Activated gamma-delta T cell treated with anti-CD3 and anti-CD28 coated beads, Interleukin-2, amount 50 U/mL, for 16 hours (primary cell): ENCODE measurements at places on chromosomes 7 and 10.

GRCh38 chr10:100939763-100940344 is 27.1 kb downstream of the SLF2 start:
- DNase-seq = no peak

GRCh38 chr10:44020322-44021111 is 364.4 kb downstream of the CXCL12 start:
- DNase-seq = no peak

DNA sequence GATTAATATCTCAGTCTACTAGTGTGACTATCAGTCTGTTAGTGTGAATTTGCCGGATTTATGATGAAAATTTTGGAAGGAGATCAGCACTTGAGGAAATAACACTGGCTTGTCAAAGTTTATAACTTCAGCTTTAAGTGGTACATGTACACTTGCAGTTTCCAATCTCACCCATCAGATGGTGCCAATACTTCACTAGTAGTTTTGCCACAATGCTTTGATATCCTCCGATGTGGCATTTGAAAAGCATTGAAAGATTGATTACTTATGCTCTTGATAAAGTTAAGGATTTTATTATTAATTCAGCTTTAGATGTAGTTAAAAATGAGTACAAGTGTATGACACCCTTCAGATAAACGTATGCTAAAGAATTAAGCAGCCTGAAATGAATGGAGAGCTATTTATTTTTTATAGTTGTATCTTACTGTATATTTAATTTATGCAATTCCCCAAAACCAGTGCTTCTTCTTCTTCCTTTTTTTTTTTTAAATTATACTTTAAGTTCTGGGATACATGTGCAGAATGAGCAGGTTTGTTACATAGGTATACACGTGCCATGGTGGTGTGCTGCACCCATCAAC is 98.2 kb downstream of the ANLN start:
- DNase-seq = no peak

DNA sequence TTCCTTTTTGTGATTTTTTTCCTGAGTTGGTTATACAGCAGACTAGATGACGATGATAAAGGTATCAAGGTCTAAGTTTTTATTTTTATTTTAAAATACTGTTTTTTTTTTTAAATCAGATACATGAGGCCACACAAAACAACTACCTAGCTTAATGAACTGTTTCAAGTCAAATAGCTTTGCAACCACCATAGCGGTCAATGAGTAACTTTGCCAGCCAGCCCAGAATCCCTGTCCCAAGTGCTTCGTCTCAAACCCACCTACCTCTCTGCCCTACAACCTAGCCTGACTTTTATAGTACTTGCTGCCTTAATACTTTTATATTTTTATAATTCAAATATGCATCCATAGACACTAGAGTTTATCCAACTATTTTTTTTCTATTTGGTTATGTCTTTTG is 676.5 kb downstream of the NRG3 start:
- DNase-seq = no peak

DNA sequence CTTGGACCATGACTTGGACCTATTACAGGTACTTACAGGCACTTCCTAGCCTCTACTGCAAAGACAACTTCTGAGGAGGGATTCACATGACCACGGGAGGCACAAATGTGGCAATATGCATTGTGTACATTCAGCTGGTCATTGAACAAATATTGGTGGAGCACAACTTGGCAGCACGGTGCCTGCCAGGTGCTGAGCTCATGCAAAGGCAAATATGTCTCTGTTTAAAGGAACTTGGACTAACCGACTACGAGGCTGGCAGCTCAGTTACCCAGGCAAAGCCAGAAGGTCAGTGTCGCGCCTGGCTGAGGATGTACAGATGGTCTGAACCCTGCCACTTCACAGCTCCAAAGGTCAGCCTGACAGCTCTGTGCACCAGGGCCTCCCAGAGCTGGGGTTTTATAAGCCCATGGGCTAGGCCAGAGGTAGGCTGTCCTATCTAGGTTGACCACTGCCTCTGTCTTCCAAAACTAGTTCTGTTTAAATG is 6.1 kb downstream of the DENND11 start:
- DNase-seq = no peak

DNA sequence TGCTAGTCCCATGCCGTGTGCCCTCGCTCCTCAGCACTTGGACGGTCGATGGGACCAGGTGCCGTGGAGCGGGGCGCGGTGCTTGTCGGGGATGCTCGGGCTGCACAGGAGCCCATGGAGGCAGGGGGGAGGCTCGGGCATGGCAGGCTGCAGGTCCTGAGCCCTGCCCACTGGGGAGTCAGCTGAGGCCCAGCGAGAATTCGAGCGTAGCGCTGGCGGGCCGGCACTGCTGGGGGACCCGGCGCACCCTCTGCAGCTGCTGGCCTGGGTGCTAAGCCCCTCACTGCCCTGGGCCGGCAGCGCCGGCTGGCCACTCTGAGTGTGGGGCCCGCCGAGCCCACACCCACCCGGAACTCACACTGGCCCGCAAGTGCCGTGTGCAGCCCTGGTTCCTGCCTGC is 44.7 kb downstream of the ST7 start:
- no peak for DNase-seq

GRCh38 chr7:77208416-77208815 is 8.8 kb upstream of the FGL2 start:
- no peak for DNase-seq

- no peak for DNase-seq
Observed at GRCh38 chr7:108808549-108809266, 239.0 kb downstream of the DNAJB9 start.

GRCh38 chr7:22488643-22489462 is 11.1 kb downstream of the STEAP1B start:
- peak; percentile 38 for DNase-seq

DNA sequence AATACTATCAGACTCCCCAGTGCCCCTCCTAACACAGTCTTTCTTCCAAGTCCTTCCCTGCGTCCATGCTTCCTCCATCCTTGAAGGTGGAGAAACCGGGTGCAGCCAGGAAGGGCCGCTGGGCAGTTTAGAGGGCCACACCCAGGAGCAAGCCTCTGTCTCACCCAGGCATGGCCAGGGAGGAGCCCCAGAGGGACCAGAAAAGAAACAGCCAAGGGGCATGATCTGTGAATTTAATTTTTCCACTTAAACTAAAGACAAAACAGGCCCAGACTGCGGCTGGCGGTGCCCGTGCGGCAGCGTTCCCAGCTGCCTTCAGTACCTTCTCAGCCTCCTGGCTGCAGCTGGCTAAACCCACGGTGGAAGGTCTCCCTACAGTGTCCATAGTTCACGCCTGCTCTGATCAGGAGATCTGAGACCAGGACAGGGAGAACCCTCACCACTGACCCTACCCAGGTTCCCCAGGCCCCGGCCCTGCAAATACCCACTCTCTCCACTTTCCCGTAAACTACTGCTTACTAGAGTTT is 12.9 kb downstream of the UNCX start:
- DNase-seq = no peak

DNA sequence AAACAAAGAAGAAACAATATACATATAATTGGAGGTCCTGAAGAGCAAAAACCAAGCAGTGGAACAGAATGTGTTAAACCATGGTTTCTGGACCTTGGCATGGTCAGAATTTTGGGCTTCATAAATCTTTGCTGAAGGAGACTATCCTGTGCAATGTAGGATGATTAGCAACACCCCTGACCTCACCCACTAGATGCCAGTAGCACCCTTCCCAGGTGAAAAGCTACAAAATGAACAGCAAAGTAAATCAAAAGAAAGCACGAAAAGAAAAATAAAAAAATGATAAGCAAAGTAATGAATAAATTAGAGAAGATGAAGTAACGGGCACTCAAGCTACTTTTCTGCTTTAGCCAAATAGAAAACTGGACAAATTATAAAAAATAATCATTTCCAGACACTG is 19.2 kb upstream of the ZPBP start:
- DNase-seq = no peak

DNA sequence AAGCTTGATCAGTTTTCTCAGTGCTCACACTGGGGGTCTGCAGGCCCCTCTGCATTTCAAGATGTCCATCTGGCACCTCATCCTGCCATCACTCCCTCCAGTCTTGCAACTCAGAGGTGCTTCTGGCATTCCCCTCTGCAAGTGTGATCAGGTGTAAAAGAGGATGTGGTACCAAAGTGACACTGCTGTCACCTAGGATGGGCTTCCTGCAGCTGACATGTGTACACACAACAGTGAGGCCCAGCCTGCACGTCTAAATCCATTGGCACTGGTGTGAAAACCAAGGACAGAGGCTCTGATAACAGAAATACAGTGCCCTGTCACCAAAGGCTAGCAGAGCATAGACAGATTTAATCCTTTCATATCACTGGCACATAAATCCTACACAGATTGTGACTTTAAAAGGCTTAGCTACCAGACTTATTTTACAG is 162.5 kb upstream of the CELF2 start:
- no peak for DNase-seq

- DNase-seq = no peak
Observed at GRCh38 chr7:110621289-110621688, 469.6 kb upstream of the LRRN3 start.

DNA sequence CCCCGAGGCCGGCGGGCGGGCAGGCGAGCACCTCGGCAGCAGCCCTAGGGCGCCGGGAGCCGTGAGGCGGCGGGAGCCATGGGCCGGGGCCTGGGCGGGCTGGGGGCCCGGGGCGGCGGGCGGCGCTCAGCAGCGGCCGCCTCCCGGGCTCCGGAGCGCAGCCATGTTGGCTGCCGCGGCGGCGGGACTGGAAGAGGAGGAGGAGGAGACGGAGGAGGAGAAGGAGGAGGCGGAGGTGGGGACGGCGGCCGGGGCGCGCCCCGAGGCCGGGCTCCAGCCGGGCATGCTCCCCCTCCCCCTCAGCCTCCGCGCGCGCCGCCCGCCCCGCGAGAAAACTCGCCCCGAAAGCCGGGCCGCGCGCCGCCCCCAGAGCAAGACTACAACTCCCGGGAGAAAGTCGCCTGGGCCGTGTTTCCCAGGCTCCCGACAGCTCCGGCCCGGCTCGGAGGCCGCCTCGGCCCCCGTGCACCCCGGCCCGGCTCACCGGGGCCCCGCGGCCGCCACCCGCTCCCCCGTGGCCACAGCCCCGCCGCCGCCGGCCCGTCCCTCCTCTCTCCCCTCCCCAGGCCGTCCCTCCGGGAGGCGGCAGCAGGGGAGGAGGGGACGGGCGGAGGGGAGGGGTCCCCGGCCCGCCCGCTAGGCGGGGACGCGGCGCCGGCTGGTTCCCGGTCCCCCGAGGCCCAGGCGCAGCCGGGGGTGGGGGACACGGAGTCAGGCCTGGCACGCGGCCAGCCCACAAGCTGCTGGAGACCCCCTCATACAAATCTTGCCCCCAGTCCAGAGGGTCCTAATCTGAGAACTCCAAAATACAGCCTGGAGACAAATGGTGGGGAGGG is at the start of gene DLG5:
TSS of gene DLG5 (minus strand) at position 190 of the 836 bp plus-strand sequence. CDS start 235 bp downstream, outside the sequence.
- DNase-seq = no peak

DNA sequence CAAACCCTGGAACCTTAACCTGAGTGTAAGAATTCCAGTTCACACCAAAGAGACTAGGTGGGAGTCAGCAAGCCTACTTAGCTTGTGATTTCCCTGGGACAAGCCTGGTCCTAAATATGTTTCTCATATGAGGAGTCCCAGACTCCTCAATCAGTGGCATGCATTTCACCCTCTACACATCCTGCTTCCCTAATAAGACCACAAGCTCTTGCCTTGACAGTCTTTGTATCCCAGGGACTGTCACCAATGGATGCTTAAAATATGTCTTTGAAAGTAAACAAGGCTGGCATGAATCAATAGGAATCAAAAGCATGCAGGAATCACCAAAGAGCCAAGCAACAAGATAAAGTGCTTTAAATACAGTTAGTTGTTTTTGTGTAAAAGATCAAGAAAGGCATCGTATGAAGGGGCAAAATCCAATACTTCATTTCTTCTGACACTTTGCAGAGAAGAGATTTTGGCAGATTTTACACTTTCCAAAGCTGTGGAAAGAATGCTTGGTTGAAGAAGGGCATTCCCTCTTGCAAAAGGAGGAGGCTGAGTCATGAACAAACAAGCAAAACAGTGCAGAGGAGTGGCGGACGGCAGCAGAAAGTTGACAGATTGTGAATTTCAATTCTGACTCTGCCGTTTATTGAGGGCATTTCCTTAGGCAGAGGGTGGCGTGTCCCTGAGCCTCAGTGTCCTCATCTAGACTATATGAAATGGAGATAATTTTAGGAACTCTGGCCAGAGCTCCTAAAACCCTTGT is 8.5 kb upstream of the NFE2L3 start:
- no peak for DNase-seq

DNA sequence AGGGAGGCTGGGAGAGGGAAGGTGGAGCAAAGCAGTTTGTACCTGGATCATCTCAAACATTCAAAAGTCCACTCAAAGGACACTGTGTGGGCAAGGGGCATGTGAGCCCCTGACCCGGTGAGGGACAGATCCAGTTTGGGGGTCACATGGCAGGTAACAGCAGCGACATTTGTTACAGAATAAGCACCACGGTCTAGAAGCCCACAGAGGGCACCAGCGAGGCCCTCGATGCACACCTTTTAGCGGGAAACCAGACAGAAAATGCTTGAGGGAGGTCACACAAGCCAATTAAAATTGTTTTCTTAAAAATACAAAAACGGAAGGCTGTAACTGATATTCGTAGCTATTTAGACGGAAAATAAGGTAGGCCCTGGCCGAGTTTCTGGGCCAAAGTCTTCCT is 144.4 kb downstream of the ZMYND11 start:
- no peak for DNase-seq

GRCh38 chr7:22176791-22177412 is 180.1 kb downstream of the RAPGEF5 start:
- DNase-seq = no peak

- DNase-seq = no peak
Observed at GRCh38 chr10:21090609-21091082, 193.5 kb upstream of the NEBL start.

- no peak for DNase-seq
Observed at GRCh38 chr7:132906193-132906835, 175.6 kb downstream of the CHCHD3 start.

- DNase-seq = no peak
Observed at GRCh38 chr7:630111-630511, 96.4 kb upstream of the DNAAF5 start.

- DNase-seq = no peak
Observed at GRCh38 chr10:78757344-78757925, 311.3 kb upstream of the ZMIZ1 start.

GRCh38 chr10:3074145-3074665 is 6.9 kb downstream of the PFKP start:
- DNase-seq = no peak

DNA sequence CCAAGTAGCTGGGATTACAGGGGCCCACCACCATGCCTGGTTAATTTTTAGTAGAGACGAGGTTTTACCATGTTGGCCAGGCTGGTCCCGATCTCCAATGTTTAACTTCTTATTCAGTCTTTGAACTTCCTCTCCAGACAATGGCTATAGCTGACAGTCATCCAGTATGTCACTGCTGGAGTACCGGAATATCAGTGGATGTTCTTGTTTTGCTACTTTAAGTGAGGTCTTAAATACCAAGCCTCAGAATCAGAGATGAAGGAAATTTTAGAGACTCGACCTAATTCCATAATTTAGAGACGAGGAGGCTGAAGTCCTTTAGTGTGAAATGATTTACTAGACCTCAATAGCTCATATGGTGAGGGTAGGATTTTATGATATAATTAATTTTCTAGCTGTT is 294.8 kb upstream of the KLF6 start:
- no peak for DNase-seq

DNA sequence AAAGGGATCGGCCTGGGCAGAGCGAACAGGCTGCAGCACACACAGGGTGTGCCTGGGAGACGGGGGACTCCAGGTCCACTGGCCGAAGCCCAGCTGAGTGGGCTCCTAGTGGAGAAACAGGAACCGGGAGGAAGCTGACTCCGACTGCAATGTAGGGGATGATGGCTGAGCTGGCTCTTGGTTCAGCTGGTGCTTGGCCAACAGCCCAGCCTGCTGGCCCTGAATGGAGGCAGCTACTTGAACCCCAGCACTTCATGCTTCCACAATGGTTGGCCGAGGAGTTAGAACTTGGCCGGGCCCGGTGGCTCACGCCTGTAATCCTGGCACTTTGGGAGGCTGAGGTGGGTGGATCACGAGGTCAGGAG is 27.0 kb upstream of the FRAT2 start:
- no peak for DNase-seq
